ENCODE measurements at places on chromosomes 13 and 19.

- DNase-seq = no peak
Observed at GRCh38 chr19:16104722-16105121, 7.0 kb upstream of the RAB8A start.

GRCh38 chr13:49216334-49216733 lies 3.8 kb upstream of the MLNR start:
- DNase-seq = no peak

DNA sequence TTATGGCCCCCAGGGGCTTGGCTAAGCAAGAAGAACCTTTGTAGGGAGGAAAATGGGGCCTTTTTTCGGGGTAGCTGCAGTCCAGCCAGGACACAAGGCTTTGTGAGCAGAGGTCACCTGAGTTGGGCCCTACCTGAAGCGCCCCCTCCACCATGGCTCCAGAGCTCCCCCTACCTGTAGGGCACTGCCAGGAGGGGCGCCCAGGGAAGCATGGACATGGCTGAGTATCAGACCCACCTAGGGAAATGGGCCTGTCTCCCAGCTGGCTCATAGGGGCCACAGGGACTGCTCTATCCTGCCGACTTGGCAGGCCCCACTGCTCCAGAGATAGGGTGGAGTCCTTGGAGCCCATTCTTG lies 9.0 kb upstream of the CEBPA start:
- no peak for DNase-seq

GRCh38 chr19:36051236-36051635 lies 2.8 kb downstream of the THAP8 start:
- no peak for DNase-seq

- no peak for DNase-seq
Observed at GRCh38 chr19:53537121-53537520, 824 bp upstream of the ZNF331 start.

DNA sequence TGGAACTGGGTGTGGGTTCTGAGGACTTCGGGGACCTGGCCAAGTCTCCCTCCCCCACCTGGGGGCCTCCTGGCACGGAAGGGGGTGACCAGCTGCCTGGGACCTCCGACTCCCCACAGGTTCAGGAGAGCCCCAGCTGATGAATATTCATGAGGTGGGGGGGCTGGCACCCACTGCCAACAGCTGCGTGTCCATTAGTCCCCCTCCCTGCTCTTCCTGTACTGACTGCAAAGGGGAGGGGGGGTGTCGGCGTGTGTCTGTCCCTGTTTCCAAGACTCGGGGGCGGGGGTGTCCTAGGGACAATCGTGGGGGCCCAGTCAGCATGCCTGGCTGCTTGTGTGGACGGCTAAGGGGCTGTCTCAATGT lies 10.6 kb upstream of the NFIX start:
- DNase-seq = no peak

GRCh38 chr13:27572234-27572901 lies 48.0 kb downstream of the LNX2 start:
- DNase-seq = no peak

- peak; percentile 74 for DNase-seq
Observed at GRCh38 chr19:17784201-17785008, 10.5 kb upstream of the B3GNT3 start.

DNA sequence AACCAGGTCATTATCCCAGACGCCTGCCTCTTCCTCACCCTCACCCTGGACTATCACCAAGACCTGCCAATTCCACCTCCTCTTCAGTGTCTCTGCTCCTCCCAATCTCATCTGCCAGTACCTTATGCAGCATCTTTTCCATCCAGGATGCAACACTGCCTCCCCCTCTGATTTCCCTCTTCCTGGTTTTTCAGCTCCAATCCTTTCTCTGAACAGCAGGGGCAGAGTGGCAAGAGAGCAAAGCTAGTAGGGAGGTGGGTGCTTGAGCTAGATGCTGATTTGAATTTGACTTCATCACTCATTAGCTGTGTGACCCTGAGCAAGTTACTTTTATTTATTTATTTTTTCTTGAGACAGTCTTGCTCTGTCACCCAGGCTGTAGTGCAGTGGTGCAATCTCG lies 25.6 kb upstream of the CABP5 start:
- DNase-seq = no peak

GRCh38 chr13:32902029-32902780 lies 114.0 kb upstream of the KL start:
- DNase-seq = no peak

DNA sequence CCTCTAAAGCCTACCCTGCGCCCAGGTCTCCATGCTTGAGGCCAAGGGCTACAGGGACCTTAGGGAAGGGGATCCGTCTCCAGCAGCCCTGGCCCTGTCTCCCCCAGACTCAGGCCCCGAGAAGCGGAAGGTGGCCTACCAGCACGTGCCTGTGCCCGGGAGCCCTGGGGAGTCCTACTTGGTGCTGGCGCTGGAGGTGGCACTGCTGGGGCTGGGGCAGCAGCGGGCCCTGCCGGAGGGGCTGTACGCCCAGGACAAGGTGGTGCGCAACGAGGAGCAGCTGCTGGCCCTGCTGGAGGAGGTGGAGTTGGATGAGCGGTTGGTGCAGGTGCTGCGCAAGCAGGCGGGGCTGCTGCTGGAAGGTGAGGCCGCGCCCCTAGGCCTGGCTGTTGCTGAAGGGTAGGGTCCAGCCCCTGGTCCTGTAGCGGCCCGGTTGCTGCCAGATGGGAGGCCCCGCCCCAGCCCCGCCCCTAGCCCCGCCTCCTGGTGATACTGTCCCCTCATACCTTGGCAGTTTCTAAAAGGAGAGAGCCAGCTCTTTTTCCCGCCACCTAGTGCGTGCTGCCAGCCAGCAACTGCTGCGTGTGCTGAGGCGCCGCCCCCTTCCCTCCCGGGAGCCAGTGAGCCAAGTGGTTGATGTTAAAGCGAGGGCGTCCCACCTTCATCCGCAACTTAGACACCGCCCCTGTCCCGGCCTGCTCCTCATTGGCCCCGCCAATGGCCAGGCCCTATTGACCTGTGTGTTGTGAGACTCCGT lies 22.6 kb downstream of the ZSWIM4 start:
- peak; percentile 24 for DNase-seq

DNA sequence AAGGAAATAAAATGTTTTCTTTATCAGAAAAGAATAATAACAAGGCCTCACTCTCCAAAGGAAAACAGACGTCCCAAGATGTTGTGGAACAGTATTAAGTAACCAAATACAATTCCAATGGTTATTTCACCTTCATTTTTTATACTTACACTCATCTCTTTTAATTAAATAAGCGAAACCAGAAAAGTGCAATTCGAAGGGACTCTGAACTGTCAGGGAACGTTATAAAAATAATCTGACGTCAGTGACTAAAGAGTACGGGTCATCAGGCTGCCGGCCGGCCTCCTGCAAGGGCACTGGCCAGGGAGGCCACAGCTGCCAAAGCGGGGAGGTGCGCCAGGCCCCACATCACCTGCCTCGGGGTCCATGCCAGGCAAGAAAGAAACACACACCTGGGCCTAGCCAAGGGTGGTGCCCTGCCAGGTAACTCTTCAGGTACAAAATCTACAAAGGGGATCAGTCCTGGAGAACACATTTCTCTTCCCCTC lies 61.2 kb downstream of the CDADC1 start:
- no peak for DNase-seq

DNA sequence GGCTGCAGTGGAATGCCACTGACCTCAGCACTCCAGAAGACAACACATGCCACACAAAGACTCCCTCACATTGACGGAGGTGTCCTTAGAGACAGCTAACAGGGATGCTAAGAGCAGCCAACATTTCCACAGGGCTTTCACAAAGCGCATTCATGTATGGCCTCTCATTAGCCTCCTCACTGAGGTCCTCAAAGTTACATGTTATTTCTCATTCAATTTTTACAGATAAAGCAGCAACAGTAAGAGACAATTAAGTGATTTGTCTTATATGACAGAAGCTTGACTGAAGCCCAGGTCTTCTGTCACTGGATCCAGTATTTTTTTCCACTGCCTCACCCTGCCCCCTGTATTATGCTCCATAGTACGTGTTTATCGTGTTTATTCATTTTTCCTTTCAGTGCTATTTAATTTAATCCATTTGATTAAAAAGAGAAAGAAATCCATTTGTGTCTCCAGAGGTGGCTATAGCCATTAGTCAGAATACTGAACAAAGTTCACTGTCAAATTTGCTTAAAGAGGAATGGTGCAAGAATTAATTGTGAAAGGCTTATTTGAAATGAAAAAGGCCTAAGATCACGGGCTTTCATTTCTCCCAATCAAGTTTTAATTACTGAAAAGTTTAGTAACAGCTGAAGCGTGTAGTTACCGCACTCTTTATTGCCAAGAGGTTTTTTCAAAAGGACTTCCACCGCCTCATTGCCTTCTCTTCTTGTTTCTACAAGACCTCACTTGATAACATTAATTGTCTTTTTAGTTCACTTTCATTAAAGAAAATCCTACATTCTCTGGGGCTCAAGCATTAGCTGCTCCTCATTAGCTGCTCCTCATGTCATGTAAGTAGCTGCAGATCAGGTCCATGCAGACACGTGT lies 115.0 kb downstream of the COG6 start:
- DNase-seq = no peak

- no peak for DNase-seq
Observed at GRCh38 chr19:5002143-5002542, 33.2 kb downstream of the KDM4B start.

- no peak for DNase-seq
Observed at GRCh38 chr13:55307909-55308308, 1832.8 kb upstream of the PRR20A start.

- no peak for DNase-seq
Observed at GRCh38 chr19:32540621-32541020, 40.4 kb upstream of the PDCD5 start.

DNA sequence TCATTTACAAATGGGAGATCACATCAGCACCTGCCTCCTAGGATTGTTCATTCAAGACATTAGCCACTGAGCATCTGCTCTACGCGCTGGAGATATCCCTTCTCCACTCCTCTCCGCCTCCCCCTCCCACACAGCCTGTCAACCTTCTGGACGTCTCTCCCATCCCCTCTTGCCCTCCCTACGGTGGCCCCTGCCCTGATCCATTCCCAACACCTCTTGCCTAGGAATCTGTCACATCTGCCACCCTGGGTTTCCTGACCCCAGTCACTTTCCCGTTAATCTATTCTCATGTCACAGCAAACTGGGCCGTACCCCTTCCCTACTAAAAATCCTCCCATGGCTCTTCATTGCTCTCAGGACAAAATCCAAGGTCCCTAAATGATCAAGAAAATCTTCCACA lies 10.3 kb downstream of the DYRK1B start:
- no peak for DNase-seq

DNA sequence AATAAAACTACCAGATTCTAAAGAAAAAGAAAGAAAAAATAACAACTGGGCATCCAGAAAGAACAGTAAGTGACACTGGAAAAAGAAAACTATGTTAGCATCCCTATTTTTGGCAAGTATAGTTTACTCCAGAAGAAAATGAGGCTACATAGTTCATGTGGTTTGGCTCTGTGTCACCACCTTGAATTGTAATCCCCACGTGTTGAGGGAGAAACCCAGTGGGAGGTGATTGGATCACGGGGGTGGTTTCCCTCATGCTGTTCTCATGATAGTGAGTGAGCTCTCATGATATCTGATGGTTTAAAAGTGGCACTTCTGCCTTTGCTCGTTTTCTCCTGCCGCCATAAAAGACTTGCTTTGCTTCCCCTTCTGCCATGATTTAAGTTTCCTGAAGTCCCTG lies 76.9 kb downstream of the ITGBL1 start:
- DNase-seq = no peak

DNA sequence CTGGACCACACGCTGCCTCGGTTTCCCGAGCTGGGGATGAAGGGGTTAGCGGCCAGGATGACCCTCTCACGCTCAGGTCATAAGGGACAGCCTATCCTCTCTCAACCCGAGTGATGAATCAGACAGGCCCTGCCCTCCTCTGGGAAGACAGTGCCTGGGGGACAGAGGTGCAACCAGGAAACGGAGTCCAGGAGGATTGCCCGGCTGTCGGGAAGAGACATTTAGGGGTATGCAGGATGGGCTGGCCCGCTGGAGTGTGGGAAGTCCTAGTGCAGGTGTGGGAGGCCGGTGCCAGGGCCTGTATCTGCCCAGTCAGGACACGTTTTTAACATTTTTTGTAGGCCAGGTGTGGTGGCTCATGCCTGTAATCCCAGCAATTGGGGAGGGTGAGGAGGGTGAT lies 8.3 kb downstream of the LSM7 start:
- DNase-seq = no peak

DNA sequence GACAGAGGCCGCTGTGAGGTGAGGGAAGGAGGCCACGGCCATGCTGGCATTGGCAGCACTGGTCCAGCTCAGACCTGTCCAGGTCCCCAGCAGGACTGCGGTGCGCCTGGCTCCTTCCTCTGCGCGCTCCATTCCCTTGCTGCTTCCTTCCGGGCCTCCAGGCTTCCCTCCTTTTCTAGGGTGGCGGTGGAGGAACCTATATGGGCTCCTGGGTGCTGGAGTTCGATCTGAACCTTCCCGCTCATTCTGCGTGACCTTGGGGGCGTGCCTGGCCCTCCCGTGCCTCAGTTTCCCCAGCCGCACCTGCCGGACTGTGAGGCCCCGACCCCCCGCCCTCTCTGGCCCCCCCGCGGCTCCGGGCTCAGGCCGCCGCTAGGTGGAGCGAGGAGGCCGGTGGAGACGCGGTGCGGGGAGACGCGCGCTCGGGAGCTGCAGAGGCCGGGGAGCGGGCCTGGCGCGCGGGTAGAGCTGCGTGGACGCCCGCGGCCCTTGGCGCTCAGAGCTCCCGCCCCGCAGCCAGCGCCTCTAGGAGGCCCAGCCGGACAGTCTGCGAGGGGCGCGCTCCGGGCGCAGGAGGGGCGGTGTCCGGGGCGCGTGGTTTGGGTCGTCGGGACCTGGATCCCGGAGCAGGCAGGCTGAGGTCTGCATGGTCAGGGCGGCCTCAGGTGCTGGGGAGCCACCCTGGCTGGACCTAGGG lies 29.9 kb downstream of the EFNA2 start:
- DNase-seq = peak; percentile 18

- peak; percentile 42 for DNase-seq
Observed at GRCh38 chr13:41652735-41653361, 195.5 kb downstream of the RGCC start.

GRCh38 chr13:21427741-21428140 lies 31.4 kb downstream of the ZDHHC20 start:
- DNase-seq = no peak

GRCh38 chr19:13788991-13789390 lies 6.3 kb upstream of the ZSWIM4 start:
- DNase-seq = peak; percentile 19

- no peak for DNase-seq
Observed at GRCh38 chr13:42099962-42100675, 51.7 kb downstream of the DGKH start.

DNA sequence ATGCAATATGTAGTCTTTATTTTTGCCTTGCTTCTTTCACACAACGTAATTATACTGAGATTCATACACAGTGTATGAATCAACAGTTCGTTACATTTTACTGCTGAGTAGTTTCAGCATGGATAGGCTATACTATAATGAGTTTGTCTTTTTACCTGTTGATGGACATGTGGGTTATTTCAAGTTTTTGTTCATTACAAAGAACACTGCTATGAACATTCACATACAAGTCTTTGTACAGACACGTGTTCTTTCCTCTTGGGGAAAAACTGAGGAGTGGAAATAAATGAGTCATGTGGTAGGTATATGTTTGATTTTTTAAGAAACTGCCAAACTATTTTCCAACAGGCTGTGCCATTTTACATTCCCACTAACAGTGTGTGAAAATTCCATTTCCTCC lies 35.1 kb downstream of the ENOX1 start:
- no peak for DNase-seq

Measured in activated CD4-positive, alpha-beta T cell treated with anti-CD3 and anti-CD28 coated beads, Interleukin-2, amount 50 U/mL, for 1 hour (primary cell).